Thyroid gland (tissue), 4 donors: ENCODE measurements at places on chromosomes 7 and 10. TPM values are rescaled to one million over a fixed set of nuclear protein-coding genes. Genes with fewer than 3 reads are reported as not detected.

DNA sequence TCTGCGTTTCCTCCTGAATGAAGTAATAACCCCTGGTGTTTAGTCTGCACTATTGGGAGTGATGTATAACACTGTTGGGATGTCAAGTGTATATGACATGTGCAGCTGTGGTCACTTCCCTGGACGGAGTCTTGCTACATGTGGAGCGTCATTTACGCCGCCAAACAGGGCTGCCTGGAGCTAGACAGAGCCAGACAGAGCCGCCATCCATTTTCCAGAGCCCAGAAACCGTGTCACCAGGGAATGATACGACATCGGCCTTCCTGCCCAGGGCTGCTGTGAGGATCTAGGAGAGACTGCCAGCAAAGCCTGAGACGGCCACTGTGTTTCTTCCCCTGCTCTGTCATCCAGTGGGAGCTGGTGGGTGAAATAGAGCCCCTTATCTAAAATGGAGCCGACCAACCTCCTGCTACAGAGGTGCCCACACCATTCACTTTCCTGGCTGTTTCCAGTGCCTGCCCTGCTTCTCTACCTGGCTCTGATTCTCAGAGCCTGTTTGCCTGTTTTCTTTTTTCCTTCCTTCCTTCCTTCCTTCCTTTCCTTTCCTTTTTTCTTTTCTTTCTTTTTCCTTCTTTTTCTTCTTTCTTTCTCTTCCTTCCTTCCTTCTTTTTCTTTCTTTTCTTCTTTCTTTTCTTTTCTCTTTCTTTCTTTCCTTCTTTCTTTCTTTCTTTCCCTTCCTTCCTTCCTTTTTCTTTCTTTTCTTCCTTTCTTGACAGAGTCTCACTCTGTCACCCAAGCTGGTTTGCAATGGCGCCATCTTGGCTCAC is 13.3 kb upstream of the FGFR2 start:
- H3K27me3 ChIP-seq, result no peaks in the 10 kb centered on the region
- H3K36me3 ChIP-seq, result no peaks in the 10 kb centered on the region

DNA sequence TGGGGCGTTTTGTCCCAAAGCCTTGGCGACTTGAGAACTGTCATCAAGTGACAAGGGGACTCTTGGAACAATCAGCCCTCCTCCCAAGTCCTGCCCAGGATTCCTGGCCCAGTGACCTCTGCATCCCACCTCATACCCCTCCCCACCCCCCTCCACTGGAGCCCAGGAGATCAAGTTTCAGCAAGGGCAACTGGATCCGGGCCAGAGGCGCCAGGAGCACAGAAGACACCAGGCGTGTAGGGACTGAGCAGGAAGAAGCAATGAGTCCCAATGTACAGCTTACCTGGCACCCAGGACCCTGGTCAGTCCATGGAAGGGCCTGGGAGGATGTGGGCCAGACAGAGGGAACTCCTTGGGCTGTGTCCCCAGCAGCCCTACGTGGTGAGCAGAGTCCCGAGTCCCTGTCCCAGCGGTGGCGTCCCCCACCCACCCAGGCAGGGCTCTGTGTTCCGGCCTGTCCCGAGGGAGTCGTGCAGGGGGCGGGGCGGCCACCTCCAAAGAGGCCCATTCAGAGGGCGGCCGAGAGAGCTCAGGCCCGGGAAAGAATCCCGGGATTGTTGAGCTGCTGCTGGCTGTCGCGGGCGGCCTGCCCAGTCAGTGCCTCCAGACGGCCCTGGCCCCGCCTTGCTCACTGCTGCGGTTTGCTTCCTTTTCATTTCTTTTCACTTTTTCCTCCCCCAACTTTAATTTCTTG is 254.1 kb downstream of the TNS3 start:
- no peaks in the 10 kb centered on the region for H3K36me3 ChIP-seq
- no peak overlapping the region for H3K4me3 ChIP-seq
- peak; percentile 97 for DNase-seq
- H3K27ac ChIP-seq, result peak overlapping the region; percentile 94
- no peaks in the 10 kb centered on the region for H3K27me3 ChIP-seq

DNA sequence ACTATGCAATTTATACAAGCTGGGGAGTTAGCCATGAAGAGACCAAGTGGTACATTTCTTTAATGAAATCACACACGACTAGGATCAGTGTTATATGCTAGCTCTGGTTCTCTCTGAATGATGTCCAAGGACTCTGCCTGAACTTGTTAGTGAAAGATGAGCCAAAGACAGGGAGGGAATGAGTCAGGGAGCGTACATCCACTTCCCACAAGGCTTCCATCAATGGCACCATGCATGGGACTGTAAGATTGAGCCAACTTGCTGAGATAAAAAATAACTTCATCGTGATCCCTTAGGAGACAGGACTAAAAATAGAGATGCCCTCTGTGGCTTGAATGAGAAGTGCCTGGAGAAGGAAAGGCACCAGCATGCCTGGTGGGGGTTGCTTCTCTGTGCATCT is 629.7 kb downstream of the ACTR3B start:
- no peaks in the 10 kb centered on the region for H3K36me3 ChIP-seq
- no peak overlapping the region for H3K27ac ChIP-seq
- DNase-seq, result no peak
- H3K27me3 ChIP-seq, result no peaks in the 10 kb centered on the region

- H3K27ac ChIP-seq, result no peak overlapping the region
- no peaks in the 10 kb centered on the region for H3K36me3 ChIP-seq
- peaks cover 26% of the 10 kb centered on the region for H3K4me1 ChIP-seq
- H3K4me3 ChIP-seq, result no peak overlapping the region
- DNase-seq, result no peak
- no peaks in the 10 kb centered on the region for H3K27me3 ChIP-seq
Measured at GRCh38 chr10:77226452-77226851, 411.2 kb downstream of the KCNMA1 start.

Gene ACTL6B
- 0.93 TPM for total RNA-seq

Gene TTYH3
- total RNA-seq, result 19.7 TPM

Gene FKBP6
- total RNA-seq, result not detected

Gene FAM241B
- 7.2 TPM for total RNA-seq
